NCI-H510A treated with DMSO at 0.1 percent for 48 hours (cell line): ENCODE measurements at places on chromosomes 1 and 21.

- DNase-seq = no peak
Observed at GRCh38 chr1:66311092-66311491, 222.9 kb upstream of the SGIP1 start.

DNA sequence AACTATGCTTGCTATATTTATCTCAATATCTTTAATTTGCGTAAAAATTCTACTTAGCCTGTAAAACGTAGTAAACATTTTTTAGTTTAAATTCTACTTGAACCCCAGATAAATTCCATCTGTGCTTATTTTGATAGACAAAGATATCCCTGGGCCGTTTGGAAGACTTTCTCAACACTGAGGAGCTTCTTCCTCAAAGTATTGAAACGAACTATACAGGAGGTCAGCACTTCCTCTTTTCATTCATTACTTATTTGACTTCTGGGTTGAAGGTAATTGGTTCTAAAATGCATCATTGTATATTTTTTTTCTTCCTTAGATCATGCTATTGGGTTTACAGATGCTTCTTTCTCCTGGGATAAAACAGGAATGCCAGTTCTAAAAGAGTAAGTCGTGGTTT lies 74.7 kb downstream of the HSPA13 start:
- no peak for DNase-seq

- no peak for DNase-seq
Observed at GRCh38 chr1:60052601-60053000, 21.0 kb downstream of the C1orf87 start.

DNA sequence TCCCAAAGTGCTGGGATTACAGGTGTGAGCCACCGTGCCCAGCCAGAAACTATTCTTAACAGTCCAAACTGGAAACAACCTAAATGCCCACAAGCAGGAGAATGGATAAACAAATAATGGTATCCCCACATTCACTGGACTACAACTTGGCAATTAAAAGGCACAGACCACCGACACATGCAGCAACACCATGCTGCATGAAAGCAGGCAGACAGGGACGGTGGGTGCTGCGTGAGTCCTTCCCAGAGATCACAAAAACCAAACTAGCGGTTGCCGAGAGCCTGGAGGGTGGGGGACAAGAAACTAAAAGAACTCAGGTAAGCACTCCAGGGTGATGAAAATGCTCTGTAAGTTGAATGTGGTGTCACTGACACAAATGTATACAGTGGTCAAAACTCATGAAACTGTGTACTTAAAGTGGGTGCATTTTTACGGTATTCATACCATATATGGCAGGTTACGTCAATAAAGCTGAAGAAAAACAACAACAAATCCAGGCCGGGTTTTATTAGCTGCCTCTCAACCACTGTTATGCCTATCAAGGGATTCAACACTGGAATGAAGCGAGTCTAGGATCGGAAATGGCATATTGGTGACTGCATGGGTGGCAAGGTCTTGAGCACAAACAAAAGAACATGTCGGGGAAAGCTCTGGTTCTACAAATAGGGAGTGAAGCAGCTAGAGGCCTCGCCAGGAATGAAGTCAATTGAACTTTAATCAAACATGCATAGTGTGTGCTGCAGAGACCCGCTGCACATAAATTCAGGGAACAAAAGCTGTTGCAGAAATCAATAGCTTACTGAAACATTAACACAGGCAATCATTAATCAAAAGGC lies 52.4 kb downstream of the SLC45A1 start:
- DNase-seq = peak; percentile 75

DNA sequence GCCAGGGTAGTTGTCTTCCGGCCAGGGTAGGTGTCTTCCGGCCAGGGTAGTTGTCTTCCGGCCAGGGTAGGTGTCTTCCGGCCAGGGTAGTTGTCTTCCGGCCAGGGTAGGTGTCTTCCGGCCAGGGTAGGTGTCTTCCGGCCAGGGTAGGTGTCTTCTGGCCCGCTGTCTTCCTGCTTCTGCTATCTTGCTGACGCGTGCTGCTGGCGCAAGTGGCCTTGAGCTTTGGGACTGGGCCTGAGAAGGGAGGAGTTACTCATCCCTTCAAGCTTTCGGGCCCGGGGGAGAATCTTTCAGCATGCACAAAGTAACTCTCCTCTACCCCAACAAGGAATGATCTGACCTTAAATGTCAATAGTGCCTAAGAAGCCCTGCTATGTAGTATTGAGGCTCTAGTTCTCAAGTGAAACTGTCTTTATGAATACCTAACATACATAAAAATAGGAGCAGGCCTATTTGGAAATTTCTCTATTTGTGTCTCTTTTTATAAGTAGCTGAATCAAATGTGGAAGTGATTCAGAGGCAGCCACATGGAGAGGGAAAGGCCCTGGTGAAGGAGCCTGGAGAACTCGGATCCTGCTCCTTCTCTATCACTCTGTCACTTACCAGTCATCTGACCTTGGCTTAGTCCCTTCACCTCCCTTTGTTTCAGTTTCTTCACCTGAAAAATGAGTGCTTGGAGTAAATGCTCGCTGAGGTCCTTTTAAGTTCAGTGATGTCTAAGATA lies 65.6 kb downstream of the RGL1 start:
- no peak for DNase-seq

DNA sequence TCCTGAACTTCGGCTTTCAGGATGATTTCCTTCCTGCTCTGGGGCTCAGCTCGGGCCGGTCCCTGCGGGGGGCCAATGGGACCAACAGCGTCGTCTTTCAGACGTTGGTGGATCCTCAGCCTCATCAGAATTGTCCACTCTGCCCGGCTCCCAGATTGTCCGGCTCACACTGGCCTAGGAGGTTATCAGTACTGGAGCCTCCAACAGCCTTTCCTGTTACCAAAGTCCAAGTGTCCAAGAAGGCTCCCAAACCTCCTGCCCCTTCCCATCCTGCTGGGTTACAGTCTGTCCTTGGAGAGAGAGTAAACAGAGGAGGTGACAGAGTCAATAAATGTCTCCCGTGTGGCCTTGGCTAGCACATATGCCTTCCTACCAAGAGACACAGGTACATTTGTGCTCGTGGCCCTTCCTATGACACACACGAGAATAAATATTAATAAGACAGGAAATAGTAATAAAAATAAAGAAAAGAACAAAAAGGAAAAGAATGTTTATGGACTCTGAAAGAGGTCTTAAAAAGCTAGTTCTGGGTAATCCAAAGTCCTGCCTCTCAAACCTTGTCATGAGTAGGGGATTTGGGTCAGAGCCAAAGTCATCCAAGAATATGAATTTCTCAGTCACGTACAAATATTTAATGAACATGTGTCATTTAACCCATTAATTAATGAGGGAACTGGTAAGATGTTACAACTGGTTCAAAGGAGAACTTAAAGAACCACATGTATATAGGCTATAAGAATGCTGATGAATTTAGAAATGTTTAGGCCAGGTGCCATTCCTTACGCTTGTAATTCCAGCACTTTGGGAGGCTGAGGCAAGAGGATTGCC lies 80.8 kb upstream of the SLC2A1 start:
- DNase-seq = peak; percentile 78

DNA sequence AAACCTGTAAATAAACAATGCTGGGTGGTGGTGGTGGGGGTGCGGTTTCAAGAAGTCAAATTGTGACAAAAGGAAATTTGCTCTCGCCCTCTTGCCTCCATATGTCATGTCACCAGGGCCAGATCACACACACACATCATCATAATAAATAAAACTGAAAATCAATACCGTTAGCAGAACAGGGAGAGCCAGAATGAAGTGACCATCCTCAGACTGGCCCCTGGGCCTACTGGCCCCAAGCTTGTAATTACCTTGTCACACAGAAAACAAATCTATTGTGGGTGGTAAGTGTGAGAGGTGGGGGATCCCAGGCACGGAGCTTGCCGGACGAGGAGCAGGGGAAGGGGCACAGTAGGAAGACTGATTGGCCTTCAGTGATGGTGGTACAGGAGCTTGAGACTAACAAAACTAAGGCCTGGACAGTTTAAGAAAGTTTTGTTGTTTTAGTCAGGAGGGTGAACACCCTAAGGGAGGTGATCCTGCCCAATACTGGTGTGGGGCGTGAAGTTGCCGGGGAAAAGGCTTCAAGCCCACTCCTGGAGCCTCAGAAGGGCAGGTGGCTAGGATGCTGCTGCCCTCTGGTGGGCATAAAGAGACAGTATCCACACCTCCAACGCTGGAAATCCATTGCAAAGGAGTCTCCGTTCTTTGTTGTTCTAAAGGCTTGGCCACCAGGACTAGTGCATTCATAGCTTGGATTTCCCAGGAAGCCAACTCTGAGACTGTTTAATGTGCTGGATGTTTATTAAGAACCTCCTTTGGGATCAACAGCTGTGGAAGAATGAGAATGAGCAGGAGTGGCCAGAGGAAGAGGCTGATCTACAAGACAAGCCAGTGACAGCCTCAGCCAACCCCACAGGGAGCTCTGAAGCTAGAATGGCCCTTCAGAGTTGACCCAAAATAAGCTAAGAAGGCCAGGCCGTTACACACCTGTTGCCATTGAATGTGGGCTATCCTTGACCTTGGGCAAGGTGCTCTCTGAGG lies 8.1 kb upstream of the C1orf216 start:
- peak; percentile 96 for DNase-seq

DNA sequence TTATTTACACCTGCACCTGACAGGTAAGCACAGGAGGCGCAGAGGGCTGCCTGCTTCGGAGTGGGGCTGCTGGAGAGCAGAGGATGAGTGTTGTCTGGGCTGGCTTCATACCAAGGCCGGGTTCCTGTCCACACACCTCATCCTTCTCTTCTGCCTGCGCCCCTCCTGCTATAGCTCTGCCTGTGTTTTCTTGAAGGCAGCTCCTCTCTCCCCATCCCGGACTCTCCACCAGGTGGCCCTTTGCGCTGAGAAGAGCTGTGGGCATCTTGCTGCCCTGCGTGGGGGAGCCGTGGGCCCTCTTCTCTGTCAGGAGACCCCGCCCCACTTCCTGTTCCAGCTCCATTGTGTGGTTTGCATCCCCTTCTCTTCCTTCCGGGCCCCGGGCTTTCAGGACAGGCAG lies 35.0 kb downstream of the ARHGEF10L start:
- no peak for DNase-seq

GRCh38 chr1:204316164-204316563 lies 43.6 kb downstream of the PLEKHA6 start:
- no peak for DNase-seq

GRCh38 chr1:114558544-114558943 lies 22.9 kb downstream of the BCAS2 start:
- peak; percentile 9 for DNase-seq

DNA sequence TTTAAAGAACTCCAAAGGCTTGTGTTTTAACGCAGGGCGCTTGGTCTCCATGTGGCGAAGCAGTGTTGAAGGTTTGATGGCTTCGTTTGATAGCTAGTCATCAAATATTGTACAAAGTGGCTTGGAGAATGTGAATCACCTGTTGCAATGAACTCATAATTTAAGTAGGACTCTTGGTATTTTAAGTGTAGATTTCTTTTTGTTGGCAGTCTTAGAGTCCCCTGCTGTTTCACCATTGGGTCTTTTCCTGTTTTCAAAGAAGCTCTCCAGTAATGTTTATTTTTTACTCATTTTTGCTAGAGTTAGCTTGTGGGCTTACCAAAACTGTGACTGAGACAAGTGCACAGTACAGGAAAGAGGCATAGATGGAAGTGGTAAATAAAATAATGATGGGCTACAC lies 26.2 kb downstream of the RASAL2 start:
- no peak for DNase-seq
